A172 (cell line): ENCODE measurements at places on chromosomes 3 and 15.

DNA sequence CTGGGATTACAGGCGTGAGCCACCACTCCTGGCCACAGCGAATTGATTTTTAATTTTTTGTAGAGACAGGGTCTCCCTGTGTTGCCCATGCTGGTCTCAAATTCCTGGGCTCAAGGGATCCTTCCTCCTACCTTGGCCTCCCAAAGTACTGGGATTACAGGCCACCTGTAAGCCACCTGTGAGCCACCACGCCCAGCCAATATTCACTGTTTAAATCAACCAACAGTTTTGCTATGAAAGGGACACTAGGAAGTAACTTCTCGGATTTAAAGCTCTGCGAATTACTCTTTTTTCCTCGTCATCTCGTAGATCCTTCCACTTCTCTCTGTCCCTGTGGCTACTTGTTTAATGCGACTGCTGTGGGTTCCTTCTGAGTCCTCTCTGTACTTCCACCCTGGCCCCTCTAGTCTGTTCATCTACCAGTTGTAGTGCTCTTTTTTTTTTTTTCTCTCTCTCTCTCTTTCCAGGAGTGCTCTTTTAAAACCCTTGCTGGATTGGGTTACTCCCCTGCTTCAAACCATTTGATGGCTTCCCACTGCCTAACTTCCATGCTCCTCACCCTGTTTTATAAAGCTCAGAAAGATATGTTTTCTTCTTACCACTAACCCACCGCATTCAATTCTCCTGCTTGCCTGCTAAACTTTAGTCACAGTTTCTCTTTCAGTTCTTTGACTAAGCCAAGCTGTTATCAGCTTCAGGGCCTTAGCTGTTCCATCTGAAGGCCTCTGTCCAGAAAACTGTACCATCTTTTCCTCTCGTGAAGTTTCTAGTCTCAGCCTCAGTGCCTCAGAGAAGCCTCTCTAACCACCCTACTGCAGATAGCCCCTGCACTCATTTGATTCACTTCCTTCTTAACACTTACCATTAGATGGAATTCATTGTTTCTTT lies 12.4 kb downstream of the RTF1 start:
- no peak for DNase-seq

GRCh38 chr15:67082007-67082536 lies 16.7 kb downstream of the SMAD3 start:
- no peak for DNase-seq

DNA sequence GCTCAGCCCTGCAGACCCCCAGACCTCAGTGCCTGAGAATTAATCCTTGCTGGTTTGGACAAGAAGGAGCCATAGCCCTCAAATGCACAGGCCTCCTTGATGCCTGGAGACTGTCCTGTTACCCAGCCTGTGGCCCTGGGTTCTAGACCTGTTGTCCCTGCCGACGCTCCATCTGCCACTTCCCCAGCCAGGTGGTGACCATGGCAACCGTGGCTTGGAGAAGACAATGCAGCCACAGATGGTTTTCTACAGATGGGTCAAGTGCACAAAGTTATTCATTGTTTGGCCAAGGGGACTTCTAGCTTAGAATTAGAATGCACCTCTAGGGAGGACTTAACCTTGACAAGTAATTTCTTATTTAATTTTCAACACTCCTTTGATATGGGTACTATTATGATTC lies 297.1 kb downstream of the UACA start:
- no peak for DNase-seq

DNA sequence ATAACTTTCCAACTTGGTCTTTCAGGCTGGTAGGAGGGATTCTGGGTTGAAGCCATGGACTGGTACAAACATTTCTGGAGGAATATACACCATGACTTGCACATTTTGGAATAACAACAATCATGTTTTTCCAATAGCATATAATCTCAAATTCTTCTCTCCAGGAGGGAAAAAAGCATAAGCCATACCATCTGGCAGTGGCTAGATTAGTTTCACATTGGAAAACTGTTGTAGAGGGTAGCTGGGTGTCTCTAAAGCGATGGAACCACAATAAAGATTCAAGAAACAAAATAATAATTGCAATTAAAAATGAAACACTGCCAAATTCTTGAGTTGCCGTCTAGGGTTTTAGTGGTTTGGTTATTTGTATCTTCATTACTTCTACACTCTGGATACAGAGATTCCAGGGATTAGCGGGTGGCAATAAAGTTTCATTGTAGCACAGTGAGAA lies 278.5 kb upstream of the RASGRP1 start:
- DNase-seq = no peak

GRCh38 chr3:123760817-123761216 lies 123.3 kb downstream of the MYLK start:
- DNase-seq = no peak

GRCh38 chr3:59424268-59425010 lies 374.6 kb upstream of the CFAP20DC start:
- peak; percentile 27 for DNase-seq

- DNase-seq = no peak
These were observed 14.6 kb upstream of the BLOC1S6 start for GRCh38 chr15:45572617-45573016.

- peak; percentile 15 for DNase-seq
These were observed 81.5 kb upstream of the KCNMB2 start for GRCh38 chr3:178454726-178455125.

DNA sequence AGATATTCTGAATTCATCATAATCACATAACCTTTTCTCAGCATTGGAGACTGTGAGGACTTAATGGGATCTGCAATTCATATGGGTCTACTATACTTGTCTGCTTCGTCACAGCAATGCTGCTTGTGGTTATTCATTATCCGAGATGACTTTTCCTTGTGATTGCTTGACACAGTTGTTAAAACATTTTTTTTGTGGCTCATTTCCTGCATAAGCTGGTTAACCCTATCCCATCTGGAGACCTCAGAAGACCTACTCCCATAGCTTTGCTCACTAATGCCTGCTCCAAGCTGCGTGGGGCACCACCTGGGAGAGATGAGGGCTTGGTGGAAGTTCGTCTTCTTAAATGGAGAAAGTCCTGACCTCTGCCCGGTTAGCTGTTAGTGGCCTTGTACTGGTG lies 360.8 kb downstream of the CHST2 start:
- peak; percentile 43 for DNase-seq

DNA sequence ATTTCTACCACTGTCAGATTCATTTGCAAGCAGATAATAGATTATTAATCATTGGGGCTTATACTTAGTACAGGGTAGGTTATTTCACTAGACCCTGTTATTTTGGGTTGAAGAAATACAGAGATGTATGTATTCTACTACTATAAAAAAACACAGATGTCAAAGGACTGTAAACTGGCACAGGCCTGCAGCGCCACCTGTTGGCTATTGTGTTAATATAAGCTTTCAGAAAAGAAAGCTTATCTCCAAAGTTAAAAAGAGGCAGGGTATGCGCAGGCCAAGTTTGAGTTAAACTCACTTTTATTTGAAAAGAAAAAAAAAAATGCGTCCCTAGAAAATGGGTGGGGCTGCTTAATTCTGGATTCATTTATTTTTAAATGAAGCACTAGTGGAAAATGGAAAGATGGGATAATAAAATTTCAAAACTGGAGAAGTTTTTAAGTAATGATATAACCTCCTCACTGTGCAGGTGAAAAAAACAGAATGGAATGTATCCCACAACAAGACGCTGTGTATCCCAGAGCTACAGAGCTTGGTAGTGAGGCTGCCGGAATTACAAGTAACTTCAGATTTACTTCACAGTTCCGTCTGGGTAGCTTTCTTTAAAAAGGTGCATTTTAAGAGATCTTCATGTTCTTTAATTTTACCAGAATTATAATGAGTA lies 407.2 kb upstream of the TGFBR2 start:
- peak; percentile 54 for DNase-seq

DNA sequence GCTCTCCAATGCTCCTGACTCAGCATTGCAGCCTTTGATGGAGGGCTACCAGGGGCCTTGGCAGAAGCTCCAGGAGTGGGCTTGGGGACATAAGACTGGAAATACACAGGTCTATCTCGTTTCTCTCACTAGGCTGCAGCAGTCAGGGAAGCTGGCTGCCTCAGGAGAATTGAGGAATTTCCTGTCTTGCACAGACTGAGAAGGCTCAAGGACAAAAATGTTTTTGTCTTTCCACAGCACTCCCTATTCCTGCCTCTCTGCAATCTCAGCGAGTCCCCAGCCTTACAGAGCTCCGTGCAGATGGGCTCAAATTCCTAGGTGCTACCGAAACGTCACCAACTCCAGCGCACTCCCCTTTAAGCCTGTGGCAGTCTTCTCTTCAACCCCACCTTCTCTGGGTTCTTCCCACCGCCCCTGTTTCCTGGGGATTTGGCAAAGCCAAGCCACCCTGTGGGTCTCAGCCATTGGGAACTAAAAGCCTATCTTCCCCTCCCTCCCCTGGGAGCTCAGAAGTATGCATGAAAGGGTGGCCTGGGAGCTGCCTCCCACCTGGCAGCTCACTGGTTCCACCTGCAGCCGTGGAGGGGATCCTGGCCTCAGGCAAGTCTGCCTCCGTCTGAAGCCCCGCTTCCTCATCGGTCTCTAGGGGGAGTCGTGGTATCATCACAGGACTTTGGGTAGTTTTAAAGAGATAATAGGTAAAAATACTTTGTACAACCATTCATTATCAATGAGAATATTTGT lies 322.6 kb upstream of the FRG2C start:
- DNase-seq = no peak

DNA sequence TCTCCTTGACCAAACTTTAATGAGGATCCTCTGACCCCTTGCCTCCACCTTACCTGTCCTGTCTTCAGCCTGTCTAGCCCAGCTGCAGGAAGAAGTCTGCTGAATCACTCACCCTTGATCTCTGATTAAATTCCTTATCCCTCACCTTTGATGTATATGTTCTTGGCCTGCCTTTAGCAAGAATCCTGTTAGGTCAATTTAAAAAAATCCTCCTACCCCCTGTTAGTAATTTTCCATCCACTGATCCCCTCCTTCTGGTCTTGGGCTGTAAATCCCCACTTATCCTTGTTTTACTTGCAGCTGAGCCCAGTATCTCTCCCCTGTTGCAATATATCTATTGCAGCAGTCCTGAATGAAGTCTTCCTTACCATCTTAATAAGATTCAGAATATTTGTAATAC lies 39.0 kb downstream of the MYH15 start:
- DNase-seq = no peak

GRCh38 chr3:110126065-110126464 lies 788.7 kb upstream of the DPPA4 start:
- no peak for DNase-seq

DNA sequence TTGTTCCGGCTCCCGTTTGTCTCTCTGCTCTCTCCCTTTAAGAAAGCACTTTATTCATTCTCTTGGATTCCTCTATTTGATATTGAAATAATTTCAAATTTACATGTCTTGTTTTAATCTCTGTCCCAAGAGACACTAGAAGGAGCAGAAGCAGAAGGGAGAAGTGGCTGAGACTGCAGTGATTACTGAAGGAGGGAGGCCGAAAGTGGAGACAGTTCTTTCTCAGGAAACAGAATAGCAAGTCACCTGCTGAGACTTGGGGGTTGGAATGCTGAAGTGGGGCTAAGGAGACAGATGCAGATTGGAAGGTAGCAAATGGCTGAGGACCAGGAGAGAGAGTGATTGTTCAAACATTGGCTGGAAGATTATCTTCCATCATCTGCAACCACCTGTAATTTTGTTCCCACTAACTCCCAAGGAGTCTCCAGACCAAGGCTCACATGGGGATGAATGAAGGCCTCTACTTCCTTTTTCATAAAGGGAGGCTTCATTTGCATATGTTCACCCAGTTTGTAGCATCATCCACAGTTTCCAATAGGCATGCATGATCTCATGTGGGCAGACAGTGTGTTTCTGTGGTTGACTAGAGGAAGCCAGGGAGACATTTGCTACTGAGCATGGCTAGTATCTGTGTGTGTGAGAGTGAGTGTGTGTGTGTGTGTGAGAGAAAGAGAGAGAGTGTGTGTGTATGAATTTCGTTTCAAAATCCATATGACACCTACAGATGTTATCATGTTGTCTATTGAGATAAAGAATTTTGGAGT lies 24.0 kb downstream of the LTF start:
- DNase-seq = no peak

DNA sequence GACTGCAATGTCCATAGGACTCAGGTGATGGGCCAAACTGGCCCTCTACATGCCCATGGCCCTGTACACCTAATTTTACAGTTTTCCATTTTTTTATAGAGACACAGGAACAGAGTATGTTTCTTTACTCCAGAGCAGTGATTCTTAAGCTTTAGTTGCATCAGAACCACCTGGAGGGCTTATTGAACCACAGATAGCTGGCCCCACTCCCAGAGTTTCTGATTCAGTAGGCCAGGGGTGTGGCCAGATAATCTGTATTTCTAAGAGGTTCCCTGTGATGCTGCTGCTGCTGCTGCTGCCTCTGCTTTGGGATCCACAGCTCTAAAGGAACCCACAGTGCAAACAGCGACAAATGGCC lies 5.1 kb downstream of the RBP1 start:
- DNase-seq = peak; percentile 85

DNA sequence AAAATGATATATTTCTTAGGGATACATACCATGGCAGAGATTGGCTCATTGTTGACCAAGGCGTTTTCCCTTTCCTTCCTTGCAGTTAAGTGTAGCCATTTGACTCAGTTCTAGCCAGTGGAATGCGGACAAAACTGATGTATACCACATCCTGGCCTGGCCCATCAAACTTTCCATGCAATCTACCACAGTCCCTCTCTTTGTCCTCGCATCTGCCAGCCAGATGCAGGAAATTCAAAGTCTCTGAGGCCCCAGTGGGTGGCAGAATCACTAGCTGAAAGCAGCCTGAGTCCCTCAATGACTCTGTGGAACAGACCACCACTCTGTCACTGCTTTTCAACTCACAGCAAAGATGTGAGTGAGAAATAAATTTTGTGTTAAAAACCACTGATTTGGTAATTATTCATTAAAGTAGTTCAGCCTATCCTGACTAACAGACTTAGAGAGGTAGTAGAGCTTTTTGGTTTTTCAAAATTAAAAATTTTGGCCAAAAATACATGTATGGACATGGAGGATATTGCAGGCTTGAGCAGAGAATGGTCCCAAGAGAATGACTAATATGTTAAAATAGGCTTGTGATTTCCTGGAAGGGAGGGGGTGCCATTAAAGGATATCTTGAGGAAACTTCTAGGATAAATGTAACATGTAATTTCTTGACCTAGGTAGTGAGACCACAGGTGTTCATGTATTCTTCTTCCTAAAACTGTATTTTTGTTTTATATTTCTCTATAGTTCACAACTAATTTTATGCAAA lies 10.9 kb downstream of the LRRFIP2 start:
- DNase-seq = peak; percentile 68

DNA sequence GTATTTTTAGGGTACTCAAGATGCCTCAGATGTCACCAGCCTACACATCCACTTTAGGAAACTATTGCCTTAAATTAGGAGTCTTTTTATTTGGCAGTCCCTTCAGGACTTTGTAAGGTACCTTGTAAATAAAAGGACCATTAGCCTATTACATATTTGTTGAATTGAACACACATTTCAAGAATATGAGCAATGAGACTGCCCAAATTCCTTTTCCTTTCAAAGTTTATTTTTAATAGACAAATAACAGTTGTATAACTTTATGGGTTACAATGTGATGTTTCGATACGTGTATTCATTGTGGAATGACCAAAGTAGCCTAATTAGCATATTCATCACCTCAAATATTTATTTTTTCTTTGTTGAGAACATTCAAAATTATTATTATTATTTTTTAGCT lies 176.7 kb upstream of the PDZRN3 start:
- DNase-seq = no peak
